ENCODE measurements at places on chromosomes 3 and 15.

DNA sequence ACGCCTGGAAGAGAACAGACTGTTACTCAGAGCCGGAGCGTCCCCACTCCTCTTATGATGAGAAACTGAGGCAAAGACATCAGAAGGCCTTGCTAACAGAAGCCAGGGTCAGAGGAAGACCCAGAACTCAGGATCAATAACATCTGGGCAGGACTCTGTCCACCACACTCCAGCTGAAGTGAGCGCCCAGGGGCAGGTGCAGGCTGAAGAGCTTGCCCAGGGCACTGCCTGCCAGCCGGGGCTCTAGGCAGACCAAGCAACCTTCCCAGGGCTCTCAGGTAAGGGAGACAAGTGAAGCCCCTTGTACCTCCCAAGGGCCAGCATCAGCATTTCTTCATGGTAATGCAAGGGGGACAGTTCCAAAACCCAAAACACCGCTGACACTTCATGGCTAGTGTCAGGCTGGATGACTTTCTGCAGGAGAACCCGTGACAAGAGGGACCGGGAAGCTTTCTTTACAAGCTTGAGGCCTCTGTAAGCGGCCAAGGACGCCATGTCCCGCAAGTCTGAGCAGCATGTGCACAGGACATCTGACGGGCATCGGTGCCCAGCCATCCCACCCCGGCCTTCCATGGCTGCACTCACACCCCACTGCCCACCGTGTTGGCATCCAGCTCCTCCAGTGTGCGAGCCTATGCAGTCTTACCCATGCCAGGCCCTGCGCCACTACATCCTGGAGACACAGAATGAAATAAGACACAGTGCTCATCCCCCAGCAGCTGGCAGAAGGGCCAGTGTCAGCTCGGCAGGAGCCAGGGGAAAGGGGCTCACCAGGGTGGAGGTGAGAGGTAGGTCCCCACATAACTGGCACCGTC is 14.1 kb downstream of the XXYLT1 start:
- no peak for DNase-seq

DNA sequence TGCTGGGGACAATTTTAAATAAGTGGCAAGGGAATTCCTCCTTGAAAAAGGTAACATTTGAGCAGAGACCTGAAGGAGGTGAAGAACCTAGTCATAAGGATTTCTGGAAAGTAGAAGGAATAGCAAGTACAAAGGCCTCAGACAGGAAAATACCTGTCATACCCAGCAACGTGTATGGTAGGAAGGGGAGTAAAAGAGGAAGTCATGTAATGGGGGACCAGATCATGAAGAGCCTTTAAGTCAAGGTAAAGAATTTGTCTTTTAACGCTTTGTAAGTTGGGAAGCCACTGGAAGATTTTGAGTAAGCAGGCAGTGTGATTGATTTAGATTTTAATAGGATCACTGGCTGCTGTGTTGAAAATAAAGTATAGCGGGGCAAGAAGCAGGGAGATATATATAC is 43.4 kb upstream of the FAH start:
- DNase-seq: no peak

- no peak for DNase-seq
Measured at GRCh38 chr15:96410175-96411055, 79.9 kb downstream of the NR2F2 start.

- no peak for DNase-seq
Measured at GRCh38 chr3:67076607-67077006, 78.5 kb downstream of the KBTBD8 start.

DNA sequence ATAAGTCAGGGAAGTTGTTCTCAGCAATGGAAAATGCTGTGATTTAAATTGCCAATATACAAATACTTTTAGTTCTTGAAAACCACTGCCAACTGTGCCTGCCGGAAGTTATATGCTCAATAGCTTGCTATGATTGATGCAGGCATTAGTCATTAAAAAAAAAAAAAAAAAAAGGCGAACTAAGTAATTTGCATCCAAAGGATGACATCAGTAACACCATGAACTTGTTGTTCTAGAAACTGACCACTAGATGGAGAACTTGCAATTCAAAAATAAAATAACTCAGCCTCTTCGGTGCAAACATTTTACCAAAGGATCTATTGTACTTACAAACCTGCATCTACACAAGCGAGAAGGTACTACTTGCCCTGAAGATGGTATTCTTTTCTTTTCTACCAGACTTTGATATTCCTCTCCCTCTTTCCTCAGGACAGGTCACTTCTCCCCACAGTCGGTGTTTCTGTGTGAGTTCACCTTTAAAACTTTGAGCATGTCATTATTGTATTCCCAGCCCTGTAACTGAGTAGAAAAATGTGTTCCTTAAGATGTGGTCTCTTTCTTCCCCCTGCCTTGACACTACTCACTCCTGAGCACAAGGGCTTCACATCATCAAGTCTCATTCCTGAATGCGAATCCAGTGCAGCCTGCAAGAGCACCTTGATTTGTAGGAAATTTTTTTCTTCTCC is 115.0 kb upstream of the VEPH1 start:
- DNase-seq: peak; percentile 76

GRCh38 chr3:128624526-128625138 is 26.0 kb downstream of the RPN1 start:
- DNase-seq: no peak
